Kidney epithelial cell (primary cell): ENCODE measurements at places on chromosomes 2 and 18. TPM values are rescaled to one million over a fixed set of nuclear protein-coding genes. Genes with fewer than 3 reads are reported as not detected.

Gene HOXD13
- total RNA-seq: not detected in 2 replicates

DNA sequence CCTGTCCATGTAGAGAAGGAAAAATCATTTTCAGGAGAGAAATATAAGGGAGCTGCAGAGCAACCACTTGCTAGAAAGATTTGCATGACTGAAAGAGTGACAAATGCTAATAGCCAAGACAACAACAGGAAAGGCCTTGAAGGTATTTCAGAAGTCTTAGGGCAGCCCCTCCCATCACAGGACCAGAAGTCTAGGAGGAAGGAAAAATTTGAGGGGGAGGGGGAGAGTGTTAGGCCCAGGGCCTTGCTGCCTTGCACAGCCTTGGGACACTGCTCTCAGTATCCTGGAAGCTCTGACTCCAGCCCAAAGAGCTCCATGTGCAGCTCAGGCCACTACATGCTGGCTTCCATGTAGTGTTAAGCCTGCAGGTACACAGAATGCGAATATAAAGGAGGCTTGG, 266.9 kb downstream of the GLI2 start:
- DNase-seq: no peak

Gene DCDC2C
- total RNA-seq: not detected in 2 replicates

GRCh38 chr2:164032995-164033394, 297.2 kb upstream of the FIGN start:
- no peak for DNase-seq

Gene SCYGR4
- total RNA-seq: not detected in 2 replicates

Gene ITGB6
- total RNA-seq: 68.5 and 69.1 TPM in 2 replicates

DNA sequence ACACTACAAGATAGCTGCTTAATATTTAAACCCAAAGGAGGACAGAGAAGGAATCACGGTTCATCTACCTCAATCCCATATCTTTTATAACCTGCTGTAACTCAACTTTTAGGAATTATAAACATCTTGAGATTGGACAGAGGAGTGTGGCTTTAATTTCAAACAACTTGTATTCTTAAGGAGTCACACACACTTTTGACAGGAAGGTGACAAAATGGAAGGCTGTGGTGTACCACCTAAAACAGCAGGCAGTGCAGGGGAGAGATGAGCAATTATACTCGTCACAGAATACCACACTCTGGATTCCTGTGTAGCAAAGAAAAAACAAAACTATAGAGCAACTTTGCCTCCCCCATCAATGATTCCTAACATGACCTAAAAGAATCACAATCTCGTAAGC, 194.8 kb downstream of the ZEB2 start:
- peak; percentile 66 for DNase-seq

- DNase-seq: no peak
These were observed 104.1 kb upstream of the TRIB2 start for GRCh38 chr2:12612671-12613070.

Gene UNC80
- total RNA-seq: not detected in 2 replicates

- no peak for DNase-seq
These were observed 680.8 kb downstream of the NYAP2 start for GRCh38 chr2:226080334-226080733.

DNA sequence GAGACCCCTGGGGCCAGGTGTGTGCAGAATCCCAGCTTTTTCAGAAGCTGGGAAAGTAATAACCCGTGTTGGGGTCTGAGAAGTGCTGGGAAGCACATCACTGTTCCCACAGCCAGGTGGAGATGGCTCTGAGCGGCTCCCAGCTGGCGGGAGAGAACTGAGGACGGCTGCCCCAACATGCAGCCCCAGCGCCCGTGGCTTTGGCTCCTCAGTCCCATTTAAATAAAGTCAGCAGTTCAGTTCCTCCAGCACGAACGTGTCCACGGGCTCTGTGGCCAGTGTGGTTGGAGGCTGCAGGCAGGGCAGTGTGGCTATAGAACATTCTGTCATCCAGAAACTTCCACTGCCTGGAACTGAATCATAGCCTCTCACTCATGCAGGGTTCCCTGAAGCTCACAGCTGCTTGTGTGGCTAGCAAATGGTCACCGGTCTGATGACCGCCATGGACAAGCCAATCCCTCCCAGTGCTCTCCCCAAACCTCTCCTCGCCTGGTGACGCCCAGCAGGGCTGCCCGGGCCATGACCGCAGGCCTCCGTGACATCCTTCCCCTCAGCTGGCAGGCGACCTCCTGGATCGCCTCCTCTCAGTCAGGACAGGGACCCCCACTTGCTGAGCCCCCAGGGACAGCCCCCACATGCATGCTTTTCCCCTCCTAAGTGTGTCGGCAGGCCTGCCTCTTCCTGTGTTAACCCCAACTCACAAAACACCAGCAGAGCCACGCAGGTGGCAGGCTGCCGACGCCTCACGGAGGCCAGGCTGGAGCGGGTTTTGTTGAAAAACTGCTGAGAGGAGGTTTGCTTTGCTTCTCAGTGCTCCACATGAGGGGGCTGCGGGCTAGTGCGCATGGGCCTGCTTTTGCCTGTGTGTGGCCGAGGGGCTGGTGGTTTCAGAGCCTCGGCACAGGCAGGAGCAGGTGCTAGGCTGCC, 1.3 kb downstream of the RTP5 start:
- no peak for DNase-seq

DNA sequence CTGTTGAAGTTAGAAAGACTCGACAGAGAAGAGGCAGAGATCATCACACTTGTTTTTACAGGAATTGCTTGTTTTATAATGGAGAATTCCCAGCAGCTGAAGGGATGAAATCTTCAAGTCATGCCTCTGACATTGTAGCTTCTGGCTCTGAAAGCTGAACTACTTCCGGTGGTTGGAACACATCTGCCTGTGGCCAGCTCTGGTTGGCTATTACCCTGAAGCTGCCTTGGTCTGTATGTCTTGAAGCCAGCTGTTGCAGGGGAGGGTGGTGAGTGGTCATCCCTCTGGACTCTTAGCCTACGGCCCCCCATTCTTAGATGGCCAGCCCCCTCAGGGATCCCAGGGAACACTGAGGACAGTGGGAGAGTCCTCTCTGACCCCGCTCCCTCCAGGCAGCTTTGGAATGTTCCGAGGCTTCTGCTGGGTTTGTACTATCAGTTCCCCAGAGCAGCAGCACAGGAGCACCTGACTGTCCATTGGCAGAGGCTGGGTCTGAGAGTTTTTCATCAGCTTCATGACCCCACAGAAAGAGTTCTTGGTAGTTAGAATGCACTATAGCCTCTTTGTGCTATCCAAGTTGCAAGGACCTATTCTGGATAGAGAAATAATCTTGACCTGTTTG, 87.4 kb upstream of the CAPN13 start:
- DNase-seq: no peak

DNA sequence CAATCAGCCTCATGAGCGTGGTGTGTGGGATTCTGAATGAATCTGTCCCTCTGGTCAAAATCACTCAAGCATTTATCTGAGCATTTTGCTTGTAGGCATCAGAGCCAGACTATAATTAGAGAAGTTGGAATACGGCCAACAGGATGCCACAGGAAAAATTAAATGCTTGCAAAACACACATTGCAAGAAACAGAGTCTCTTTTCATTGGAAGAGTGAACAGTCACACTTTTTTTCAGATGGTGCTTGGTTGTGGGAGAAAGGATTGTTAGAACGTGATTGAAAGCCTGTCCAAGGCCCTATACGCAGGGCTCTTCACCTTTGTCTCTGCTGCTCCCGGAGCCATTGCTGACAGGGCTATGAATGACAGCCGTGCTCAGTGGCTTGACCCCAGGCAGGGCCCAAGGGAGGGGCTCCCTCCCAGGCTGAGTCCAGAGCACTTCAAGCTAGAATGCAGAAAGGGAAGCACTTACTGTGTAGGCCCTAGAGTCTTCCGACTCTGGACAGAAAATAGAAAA, 59.8 kb downstream of the SNTG2 start:
- DNase-seq: peak; percentile 42

DNA sequence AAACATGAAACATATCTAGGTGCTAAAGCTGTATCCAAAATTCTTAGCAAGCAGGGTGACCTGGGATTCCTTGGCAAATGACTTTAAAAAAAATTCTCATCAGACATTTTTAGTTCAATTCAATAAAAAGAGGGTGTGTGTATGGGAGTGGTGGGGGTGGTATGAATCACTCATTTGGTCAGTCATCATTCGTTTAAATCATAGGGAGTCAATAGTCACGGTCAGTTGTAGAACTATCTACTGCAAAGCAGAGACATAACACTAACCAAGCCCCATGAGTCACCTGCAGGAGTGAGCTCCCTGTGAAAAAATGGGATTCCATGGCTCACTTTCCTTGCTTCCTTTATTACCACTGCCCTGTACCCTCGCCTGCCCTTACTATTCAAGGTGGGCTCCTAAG, 380.6 kb upstream of the TCF4 start:
- no peak for DNase-seq

Gene CUL3
- total RNA-seq: 53.3 and 62.4 TPM in 2 replicates

DNA sequence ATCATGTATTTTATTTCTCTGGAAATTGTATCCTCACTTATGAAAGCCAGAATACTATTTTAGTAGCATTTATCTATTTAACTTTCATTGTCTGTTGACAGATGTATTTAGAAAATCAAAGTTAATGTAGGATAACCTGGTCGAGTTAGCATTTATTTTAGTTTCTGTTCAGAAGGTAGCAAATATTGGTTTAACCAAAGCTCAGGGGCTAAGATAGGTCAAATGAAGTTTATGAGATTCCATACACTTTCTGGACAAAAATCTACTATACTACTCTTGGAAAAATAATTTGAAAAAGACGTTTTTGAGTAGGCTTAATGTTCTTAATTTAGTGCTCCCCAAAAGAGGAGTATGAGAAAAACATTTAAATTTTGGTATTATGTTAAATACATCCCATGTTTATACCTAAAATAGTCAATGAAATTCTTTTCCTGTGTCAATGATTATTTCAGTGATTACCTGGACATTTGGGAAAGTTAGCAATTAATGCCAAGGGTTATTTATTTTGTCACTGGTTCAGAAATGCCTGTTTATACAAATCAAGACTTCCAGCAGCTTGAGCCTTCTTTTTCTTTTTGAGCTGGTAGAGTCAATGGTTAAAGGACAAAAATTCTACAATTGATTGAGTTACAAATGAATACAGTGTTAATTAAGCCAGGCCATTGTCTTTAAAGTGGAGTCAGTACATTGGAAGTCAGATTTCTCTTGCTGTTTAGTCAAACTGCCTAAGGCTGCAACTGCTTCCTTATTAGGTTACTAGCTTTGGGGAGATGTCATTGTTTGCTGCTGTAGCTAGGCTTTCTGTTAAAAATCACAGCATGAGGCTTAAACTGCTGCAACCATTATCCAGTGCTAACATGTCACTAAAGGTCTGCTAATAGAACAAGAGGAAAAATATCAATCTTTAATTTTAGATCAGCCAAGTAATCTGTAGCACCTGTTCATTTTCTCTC, 182.3 kb downstream of the CAMKMT start:
- peak; percentile 28 for DNase-seq

Gene HOXD10
- total RNA-seq: 5.1 and 5.6 TPM in 2 replicates

Gene ALPP
- total RNA-seq: not detected in 2 replicates

Gene C2orf66
- total RNA-seq: 0.13 TPM in 1 of 2 replicates, not detected in the other

Gene SERPINB7
- total RNA-seq: 2.2 and 3.1 TPM in 2 replicates

Gene PROKR1
- not detected in 2 replicates for total RNA-seq

DNA sequence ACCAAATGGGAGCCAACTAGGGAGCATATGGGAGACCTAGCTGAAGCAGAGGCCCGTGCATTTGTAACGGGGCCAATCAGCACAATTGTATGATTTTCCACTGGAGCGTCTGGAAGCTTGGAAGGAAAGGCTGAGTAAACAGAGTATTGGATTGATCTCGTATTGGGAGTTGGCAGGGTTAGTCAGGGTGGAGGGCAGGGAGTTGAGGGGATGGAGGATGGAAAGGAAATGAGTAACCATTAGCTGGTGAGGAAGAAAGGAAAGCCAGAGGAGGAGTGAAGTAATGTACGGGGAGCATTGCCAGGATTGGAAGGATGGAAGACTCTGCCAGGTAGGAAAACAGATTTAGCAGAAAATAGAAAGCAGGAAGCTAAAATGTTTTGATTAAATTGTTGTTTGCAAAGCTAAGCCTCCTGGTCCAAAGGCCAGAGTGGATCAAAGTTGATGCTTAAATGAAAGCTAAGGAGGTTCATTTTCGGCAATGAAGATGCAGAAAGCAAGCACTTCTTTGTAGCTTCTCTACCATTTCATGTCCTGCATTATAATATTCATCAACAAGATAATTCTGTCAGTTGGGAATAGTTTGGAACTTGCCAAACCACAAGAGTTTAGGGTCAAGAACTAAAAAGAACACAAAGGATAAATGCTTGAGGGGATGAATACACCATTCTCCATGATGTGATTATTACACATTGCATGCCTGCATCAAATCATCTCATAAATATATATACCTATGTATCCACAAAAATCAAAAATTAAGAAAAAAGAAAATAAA, 75.6 kb upstream of the TTN start:
- DNase-seq: no peak

Gene MBOAT2
- 32.2 and 32.7 TPM in 2 replicates for total RNA-seq

DNA sequence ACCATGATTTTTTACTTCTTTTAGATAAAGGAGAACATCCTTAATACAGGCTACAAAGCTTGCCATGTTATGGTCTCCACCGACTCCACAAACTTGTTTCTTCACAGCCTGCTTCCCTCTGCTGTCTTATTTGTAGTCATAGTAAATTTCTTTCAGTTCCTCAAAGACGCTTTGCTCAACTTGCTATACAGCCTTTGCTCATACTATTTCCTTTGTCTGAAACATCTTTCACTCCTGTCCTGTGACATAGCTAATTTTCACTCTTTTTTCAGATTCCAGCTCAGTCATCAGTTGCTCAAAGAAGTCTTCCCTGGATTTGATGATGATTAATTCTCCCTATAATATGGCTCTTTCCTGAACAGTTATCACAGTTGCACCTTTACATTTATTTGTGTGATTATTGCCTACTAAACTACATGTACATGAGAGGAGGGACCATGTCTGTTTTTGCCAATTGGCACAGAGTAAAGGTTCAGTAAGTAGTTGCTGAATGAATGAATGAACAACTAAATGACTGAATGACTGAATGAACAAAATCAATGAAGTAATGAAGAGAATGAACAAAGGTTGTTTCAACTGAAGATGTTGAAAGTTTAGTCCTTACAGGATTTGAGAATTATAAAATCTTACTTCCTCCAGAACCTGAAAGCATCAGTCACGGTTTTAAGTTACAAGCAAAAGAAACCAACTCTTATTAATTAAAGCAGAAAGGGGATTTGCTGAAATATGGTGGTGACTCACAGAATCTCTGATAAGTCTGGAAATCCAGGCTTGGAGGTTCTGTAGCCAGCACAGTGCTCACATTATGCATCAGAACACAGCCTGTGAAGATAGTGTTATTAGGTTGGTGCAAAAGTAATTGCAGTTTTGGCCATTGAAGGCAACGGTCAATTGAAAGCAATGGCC, 186.4 kb upstream of the FAM98A start:
- DNase-seq: no peak
